Memory B cell (primary cell): ENCODE measurements at places on chromosomes 11 and 22.

DNA sequence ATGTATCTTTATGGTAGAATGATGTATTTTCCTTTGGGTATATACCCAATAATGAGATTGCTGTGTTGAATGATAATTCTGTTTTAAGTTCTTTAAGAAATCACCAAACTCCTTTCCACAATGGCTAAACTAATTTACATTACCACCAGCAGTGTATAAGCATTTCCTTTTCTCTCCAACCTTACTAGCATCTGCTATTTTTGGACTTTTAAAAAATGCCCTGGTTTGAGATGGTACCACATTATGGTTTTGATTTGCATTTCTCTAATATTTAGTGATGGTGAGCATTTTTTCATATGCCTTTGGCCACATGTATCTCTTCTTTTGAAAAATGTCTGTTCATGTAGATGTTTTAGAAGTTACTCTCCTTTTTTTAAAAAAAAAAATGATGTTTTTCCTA lies 142.0 kb downstream of the METTL15 start:
- no peak overlapping the region for H3K4me3 ChIP-seq
- H3K36me3 ChIP-seq: peaks cover 36% of the 10 kb centered on the region
- no peak for DNase-seq
- H3K4me1 ChIP-seq: peaks cover 8% of the 10 kb centered on the region
- no peak overlapping the region for H3K27ac ChIP-seq
- H3K27me3 ChIP-seq: no peaks in the 10 kb centered on the region

DNA sequence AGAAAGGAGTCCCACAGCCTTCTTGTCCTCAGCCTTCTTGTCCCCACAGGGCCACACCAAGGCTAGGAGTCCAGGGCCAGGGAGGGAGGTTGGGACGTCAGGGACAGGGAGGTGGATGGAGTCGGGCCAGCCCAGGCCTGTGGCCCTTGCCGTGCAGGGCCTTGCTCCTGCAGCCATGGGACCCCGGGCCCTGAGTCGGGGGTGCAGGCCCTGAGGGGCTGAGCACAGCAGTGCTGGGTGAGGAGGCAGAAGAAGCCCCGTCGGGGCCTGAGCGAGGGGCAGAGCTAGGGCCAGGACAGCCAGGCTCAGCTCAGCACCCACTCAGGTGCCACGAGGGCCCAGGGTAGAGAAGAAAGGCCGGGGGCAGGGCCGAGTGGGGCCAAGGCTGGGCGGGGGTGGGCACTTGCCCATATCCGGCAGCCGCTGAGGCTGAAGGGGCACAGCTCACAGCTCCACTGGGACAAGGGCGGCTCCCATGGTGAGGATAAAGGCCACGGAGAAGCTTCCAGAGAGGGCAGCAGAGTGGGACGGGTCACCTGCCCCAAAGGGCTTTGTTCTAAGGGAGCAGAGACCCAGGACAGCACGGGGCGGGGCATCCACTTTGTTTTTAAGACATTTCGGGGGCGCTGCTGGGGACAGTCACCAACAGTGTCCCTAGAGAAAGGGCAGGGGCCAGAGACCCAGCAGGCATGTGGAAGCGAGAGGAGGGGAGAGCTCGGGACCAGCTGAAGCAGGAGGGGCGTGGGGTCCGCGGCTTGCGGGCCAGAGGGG lies 3.6 kb downstream of the MLC1 start:
- H3K4me3 ChIP-seq: no peak overlapping the region

- no peaks in the 10 kb centered on the region for H3K36me3 ChIP-seq
- DNase-seq: no peak
- peaks cover 33% of the 10 kb centered on the region for H3K27me3 ChIP-seq
- H3K27ac ChIP-seq: no peak overlapping the region
Measured at GRCh38 chr11:46335271-46335670, 12.0 kb upstream of the DGKZ start.

GRCh38 chr11:66218846-66219620 lies 49.4 kb upstream of the RAB1B start:
- H3K4me1 ChIP-seq: peaks cover 12% of the 10 kb centered on the region
- no peaks in the 10 kb centered on the region for H3K27me3 ChIP-seq
- no peak overlapping the region for H3K4me3 ChIP-seq
- peak overlapping the region; percentile 54 for H3K27ac ChIP-seq
- DNase-seq: no peak

DNA sequence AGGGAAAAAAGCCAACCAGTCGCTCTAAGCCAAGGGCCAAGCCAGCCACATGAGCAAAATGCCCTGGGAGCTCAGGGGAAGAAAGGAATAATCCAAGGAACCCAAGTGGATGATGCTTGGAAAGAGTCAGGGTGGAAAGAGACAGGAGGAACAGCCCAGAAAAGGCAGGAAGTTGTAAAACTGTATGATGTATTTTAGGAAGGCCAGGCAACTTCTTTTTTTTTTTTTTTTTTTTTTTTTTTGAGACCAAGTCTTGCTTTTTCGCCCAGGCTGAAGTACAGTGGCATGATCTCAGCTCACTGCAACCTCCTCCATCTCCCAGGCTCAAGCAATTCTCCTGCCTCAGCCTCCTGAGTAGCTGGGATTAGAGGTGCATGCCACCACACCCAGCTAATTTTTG lies 1.6 kb downstream of the LGALS12 start:
- H3K4me1 ChIP-seq: peaks cover 5% of the 10 kb centered on the region
- H3K4me3 ChIP-seq: no peak overlapping the region
- H3K27me3 ChIP-seq: peaks cover 16% of the 10 kb centered on the region
- no peaks in the 10 kb centered on the region for H3K36me3 ChIP-seq

GRCh38 chr22:17105143-17106129 lies 15.7 kb downstream of the TMEM121B start:
- peaks cover 31% of the 10 kb centered on the region for H3K36me3 ChIP-seq
- H3K4me3 ChIP-seq: no peak overlapping the region
- H3K27me3 ChIP-seq: no peaks in the 10 kb centered on the region
- no peak overlapping the region for H3K27ac ChIP-seq

- H3K27me3 ChIP-seq: peaks cover 8% of the 10 kb centered on the region
- H3K27ac ChIP-seq: no peak overlapping the region
- no peaks in the 10 kb centered on the region for H3K36me3 ChIP-seq
- no peaks in the 10 kb centered on the region for H3K4me1 ChIP-seq
Measured at GRCh38 chr11:71133946-71134345, 118.4 kb downstream of the SHANK2 start.

DNA sequence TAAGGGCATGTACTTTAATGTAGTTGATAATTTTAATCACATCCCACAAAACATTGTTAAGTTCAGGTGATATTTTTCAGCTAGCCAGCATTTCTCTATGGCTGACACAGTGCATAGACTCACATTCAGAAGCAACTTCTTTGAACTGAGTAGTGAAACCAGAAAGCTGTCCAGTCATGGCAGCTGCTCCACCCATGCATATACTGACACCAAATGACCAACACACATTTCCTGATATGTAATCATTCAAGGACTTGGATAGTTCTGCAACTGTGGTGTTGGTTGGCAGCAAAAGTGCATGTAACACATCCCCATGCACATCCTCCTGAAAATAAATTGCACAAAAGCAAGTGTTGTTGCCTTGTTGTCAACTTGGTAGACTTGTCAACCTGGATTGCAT lies 39.7 kb downstream of the CALCA start:
- no peak overlapping the region for H3K4me3 ChIP-seq
- H3K36me3 ChIP-seq: no peaks in the 10 kb centered on the region
- no peaks in the 10 kb centered on the region for H3K4me1 ChIP-seq
- peaks cover 11% of the 10 kb centered on the region for H3K27me3 ChIP-seq
- no peak overlapping the region for H3K27ac ChIP-seq
- DNase-seq: no peak

DNA sequence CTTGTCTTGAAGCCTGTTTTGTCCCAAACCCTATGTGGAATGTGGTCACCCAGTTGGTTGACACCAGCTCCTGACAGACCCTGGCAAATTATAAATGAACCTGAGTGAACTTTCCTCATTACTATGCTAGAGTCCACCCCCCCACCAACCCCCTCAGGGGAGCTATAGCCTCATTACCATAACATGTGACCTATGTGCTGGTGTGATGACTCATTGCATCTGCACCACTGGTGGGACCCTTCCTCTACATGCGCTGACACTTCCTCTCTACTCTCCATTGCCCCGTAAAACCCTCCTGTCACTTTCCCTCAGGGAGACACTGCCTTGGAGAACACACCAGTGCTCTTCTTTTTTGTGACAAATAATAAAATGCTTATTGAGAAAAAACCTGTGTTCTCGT lies 105.0 kb upstream of the SESN3 start:
- DNase-seq: no peak
- no peaks in the 10 kb centered on the region for H3K27me3 ChIP-seq
- no peaks in the 10 kb centered on the region for H3K36me3 ChIP-seq

DNA sequence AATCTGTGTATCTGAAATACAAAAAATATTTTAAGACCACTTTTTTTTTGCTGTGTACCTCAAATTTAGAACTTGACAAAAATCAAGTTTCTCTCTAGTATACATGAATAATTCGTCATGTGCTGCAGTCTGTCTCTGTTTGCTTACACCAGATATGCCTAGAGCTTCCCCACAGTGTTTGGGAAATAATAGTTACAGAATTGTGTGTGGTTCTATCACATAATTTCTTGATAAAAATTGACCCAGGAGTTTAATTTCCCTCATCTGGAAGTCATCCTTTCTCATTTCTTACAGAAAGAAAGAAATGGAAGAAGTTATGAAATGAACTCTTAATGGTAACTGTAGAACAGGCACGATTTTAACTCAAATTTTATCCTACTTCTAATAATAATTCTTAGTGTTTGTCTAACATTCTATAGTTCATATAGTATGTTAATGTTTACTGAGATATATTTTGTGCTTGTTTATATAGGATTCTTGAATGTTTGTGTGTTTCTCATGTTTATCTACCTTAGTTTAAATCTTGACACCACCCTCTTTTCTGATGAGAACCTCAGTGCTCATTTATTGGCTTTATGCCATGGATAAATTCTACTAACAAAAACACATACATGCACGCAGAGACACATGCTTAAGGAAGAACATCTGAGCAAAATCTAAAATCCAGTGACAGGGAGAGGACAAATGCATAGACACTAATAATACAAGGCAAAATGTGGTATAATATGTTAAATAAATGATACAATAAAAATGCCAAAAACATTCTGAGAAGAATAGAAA lies 61.4 kb upstream of the CTSC start:
- H3K27me3 ChIP-seq: no peaks in the 10 kb centered on the region
- H3K4me3 ChIP-seq: no peak overlapping the region
- H3K4me1 ChIP-seq: no peaks in the 10 kb centered on the region
- DNase-seq: no peak
- peaks cover 4% of the 10 kb centered on the region for H3K36me3 ChIP-seq

- no peak overlapping the region for H3K4me3 ChIP-seq
- H3K27ac ChIP-seq: peak overlapping the region; percentile 18
- DNase-seq: no peak
- H3K27me3 ChIP-seq: peaks cover 1% of the 10 kb centered on the region
- H3K4me1 ChIP-seq: peaks cover 37% of the 10 kb centered on the region
- peaks cover 2% of the 10 kb centered on the region for H3K36me3 ChIP-seq
Measured at GRCh38 chr11:73186886-73187285, 31.2 kb upstream of the P2RY2 start.

- no peaks in the 10 kb centered on the region for H3K36me3 ChIP-seq
- no peak overlapping the region for H3K27ac ChIP-seq
- no peak for DNase-seq
- H3K4me1 ChIP-seq: peaks cover 2% of the 10 kb centered on the region
- no peaks in the 10 kb centered on the region for H3K27me3 ChIP-seq
Measured at GRCh38 chr11:132605825-132606570, 926.3 kb downstream of the OPCML start.

GRCh38 chr22:28629420-28630176 lies 50.0 kb downstream of the TTC28 start:
- no peak overlapping the region for H3K4me3 ChIP-seq
- no peak for DNase-seq
- no peaks in the 10 kb centered on the region for H3K4me1 ChIP-seq
- no peaks in the 10 kb centered on the region for H3K36me3 ChIP-seq
- no peak overlapping the region for H3K27ac ChIP-seq

DNA sequence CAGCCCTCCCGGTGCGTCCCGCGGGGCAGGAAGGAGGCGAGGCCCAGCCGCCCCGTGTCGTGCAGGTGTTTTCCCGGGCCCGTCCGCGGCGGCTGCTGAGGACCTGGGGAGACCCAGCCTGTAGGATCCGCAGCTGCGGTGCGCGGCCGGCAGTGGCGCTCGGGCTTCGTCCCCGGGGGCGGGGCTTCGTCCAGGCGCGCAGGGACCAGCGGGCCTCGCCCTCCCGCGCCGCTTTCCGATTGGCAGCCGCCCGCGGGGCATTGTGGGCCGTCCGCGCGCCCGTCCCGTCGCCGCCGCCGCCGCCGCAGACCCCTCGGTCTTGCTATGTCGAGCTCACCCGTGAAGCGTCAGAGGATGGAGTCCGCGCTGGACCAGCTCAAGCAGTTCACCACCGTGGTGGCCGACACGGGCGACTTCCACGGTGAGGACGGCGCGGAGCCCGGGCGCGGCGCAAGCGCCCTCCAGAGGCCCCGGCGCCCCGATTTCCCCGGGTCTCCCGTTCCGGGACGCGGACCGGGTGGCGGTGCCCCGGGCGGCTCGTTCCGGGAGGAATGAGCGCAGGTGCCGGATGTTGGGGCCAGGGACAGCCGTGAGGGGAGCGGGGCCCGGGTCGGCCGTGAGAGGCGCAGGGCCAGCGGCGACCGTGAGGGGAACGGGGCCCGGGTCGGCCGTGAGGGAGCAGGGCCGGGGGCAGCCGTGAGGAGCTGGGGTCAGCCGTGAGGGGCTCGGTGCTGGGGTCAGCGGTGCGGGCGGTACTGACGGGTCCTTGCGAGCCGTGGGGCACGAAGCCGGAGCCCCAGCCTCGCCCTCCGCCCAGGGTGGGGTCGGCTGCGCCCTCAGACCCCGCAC lies at the start of gene TALDO1:
TSS of gene TALDO1 (plus strand) at position 307 of the 849 bp plus-strand sequence. CDS start at position 325, 18 bp downstream.
- H3K27ac ChIP-seq: no peak within 1 kb of the TSS
- H3K4me1 ChIP-seq: peaks cover 10% of the 10 kb centered on the region
- peak within 1 kb of the TSS; percentile 88 for H3K4me3 ChIP-seq
- peak; percentile 76 for DNase-seq
- no peaks in the 10 kb centered on the region for H3K36me3 ChIP-seq
